ENCODE measurements at places on chromosomes 6 and 20.

DNA sequence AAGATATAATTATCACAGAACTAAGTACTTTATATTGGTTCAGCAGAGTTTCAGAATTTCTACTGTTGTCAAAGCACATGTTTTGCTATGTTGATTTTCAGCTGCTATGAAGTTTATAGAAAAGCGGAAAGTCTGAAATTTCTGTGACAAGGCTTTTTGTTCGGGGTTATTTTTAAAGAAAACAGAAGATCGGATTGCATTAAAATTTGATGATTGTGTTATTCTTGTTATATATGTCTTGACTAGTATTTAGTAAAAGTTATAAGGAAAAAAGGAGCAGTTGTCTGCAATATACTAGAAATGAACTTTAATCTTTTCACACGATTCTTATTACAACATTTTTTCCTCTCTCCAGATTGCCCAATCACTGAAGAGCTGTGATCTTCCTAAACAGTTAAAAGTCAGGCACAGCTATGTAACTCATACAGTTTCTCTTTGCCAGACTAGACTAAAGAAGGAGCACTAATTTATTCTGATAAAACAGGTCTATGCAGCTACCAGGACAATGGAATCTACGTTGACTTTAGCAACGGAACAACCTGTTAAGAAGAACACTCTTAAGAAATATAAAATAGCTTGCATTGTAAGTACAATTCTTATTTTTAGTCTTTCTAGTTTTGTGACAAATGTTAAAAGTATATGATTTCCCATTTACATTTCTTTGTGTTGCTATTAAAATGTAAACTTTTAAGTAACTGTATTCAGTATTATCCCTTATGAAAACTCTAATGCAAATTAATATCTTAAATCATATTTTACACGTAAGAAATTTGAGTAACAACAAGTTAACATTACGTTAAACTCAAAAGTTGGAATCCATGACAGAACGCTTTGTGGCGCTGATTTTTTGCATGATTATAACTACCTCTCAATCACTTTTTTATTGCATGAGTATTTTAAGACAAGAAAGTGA, at the start of gene ENPP3:
Gene ENPP3, plus strand, starts transcription at position 423 of the 913 bp plus-strand sequence. Its CDS starts 83 bp downstream, at position 506.
- no peak for DNase-seq

DNA sequence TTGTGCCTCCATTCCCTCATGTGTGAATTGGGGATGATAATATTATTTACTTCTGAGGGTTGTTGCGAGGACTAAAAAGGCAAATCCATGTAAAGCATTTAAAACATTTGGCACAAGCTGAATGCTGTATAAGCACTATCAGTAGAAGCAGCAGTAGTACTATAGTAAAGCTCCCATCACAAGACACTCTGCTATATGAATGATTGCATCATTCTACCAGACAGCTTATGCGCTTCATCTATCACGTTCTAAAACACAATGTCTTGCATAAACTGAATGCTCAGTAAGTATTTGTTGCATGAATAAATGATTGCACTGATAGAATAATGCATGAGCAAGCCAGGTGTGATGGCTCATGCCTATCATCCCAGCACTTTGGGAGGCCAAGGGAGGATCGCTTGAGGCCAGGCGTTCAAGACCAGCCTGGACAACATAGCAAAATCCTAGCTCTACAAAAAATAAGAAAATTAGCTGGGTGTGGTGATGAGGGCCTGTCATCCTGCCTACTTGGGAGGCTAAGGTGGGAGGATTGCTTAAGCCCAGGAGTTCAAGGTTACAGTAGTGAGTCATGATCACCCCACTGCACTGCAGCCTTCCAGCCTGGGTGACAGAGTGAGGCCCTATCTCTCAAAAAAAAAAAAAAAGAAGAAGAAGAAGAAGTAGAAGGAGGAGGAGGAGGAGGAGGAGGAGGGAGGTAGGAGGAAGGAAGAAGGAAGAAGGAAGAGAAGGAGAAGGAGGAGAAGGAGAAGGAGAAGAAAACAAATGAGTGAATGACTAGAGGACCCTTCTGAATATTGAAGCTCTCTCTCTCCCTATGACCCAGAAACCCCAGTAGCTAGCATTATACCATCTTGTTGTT, 50.0 kb upstream of the FOXO3 start:
- no peak for DNase-seq

DNA sequence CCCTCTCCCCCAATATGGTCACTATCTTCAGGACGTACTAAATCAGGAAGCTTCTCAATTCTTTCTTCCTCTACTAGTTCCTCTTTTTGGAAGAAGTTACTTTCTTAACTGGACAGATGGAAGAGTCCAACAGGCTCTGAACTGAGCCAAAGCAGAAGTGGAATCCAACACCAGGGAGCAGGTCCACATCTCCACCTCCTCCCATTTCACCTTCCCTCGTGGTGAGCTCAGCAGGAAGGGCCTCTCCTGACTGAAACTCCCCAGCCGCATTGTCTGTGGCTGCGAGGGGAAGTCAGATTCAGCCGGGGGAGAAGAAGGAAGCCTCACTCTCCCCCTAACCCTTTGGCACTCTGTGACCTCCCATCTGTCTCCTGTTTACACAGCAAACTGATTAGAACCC, 63.8 kb upstream of the UST start:
- no peak for DNase-seq

DNA sequence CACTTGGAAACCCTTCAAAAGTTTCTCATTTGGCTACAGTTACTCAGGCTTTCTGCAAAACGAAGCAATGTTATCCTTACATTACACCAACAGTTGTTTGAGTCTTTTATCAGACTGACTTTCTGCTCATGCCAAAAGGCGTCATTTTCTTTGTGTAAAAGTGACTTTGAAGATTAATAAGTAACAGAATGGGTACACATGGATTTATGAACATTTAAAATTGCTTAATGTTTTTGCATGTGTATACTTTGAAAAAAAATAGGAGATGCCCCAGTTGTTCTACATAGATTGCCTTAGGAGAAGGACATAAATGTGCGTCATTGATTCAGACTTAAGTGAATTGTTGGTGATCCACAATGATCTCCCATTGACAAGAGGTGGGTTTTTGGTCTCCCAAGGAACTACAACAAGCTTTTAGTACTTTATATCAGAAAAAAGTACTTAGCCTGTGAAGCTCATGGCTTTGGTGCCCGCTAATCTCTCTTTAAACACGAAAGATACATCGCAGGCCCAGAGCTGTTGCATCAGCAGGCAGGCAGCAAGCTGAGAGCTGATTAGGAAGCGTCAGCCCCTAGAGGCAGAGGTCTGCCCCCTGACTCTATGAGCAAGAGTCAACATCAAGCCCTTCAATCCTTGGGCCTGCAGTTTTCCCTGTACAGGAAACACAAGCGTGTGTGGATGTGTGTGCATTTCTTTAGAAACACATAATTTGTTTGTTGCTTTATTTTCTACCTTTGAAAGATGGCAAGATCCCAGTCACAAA, 45.9 kb downstream of the SLC22A3 start:
- no peak for DNase-seq

GRCh38 chr6:90492798-90493197, 94.1 kb downstream of the MAP3K7 start:
- no peak for DNase-seq

- DNase-seq: no peak
Measured at GRCh38 chr20:49394264-49394663, 88.2 kb downstream of the KCNB1 start.

DNA sequence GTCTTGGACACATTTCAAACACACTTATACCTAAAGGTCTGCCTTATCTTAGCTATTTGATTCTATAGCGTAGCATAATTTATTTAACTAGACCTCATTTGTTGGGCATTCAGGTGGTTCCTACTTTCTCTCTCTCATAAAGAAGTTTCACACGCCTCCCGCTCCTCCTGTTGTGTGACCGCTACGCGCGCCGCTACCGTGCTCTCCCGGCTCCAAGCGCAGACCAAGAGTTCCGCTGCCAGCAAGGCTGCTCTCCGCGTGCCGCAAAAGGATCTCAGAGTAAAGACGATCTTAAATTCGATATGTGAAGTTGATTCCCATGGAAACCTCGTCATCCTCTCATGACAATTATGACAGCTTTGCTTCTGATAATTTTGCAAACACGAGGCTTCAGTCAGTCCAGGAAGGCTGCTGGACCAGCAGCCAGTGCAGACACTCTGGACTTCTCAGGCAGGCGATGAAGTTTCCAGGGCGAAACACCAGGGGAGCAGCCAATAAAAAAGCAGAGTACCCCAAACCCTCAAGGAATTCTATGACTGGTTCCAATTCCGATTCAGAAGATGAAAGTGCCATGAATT, 20.4 kb downstream of the PRSS16 start:
- DNase-seq: no peak

DNA sequence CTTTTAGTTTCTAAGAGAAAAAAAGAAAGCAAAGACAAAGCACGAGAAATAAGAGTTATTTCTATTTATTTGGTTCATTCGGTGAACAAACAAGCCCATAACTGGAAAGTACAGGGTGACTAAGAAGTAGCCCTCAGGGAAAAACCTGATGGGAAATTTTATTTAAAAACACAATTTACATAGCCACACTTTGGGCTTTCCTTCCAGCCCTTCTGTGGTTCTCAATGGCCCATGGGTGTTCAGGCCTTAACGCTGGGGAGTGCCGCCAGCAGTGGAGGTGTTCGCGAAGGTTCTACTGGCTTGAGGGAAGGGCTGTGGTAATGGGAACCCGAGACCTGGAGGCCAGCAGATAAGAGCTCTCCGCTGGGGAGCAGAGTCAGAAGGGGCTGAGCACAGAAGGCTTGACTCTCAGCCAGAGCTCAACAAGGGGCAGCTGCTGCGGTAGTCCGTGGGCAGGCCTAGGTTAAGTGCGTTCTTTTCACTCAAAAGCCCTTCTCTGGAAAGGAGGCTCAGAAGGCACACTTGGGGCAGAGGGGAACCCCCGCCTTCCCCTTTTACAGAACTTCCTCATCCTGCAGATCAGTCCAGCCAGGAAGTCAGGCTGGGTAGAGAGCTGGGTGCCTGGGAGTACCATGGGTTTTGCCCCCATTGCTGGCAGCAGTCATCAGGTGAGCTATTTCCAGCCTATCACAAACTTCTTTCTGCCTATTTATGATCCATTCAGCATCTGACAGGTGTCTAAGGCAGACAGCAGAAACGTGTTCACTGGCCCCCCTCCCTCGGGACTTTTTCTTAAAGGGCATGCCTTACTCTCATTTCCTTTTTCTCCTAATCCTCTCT, 8.8 kb upstream of the CD83 start:
- DNase-seq: no peak

DNA sequence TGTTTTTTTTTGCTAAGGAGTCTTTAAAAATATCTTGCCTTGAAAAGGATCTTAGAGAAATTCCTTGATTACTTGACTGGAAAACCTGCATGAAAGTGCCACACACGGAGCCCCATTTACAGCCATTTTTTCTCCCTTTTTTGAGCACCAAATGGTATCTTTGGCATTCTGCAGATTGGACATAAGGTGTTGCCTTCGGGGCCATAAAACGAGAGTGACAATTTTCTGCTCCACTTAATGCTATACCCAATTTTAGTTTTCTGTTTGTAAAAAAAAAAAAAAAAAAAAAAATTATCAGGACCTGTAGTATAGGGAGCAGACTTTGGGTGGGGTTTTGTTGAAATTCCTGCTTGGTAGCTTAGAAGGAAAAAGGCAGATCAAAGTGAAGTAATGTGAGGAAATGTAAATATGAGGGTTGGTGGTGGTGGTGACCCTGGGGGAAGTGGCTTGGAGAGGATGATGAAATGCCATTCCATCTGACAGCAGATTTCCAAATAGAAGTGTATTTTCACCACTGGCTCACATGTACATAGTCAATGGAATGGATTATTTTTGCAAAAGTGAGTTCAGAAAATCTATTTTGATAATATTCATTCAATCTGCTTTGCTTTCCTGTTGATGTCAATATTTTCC, 212.1 kb upstream of the SOX4 start:
- DNase-seq: no peak

DNA sequence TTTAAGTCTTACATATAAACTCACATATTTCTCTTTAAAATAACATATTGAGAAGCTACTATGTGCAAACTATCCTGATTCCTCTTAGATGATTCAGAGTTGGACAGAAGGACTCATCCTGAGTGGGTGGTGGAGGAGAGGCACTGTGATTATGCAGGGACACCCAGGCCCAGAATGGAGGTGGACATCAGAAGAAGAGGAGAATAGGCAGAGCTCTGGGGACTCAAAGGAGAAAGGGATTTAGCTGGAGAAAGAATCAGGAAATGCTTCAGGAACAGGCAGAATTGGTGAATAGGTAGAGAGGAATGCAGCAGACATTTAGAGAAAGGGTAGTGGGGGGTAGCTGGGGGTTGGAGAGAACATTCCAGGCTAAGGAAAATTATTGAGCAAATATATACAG, 17.4 kb downstream of the RCAN2 start:
- no peak for DNase-seq

DNA sequence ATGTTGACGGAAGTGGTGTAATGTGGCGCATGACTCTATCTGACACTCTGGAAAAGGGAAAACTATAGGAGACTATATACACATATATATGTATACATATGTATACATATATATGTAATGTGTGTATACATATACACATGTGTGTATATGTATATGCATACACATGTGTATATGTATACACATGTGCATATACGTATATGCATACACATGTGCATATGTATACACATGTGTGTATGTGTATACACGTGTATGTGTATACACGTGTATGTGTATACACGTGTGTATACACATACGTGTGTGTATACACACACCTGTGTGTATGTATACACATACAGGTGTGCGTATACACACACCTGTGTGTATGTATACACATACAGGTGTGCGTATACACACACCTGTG, 683.4 kb upstream of the FLRT3 start:
- no peak for DNase-seq

DNA sequence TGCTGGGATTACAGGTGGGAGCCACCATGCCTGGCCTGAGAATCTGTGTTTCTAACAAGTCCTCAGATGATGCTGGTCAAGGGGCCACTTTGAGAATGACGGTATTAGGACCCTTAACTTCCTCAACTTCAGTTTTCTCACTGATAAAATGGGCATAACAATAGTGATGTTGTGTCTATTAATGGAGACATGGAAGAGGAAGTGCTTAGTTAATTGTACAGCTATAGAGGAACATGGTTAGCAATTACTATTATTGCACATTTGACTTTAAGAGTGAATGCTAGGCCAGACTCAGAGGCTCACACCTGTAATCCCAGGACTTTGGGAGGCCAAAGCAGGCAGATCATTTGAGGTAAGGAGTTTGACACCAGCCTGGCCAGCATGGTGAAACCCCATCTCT, 12.7 kb downstream of the DPPA5 start:
- DNase-seq: no peak

DNA sequence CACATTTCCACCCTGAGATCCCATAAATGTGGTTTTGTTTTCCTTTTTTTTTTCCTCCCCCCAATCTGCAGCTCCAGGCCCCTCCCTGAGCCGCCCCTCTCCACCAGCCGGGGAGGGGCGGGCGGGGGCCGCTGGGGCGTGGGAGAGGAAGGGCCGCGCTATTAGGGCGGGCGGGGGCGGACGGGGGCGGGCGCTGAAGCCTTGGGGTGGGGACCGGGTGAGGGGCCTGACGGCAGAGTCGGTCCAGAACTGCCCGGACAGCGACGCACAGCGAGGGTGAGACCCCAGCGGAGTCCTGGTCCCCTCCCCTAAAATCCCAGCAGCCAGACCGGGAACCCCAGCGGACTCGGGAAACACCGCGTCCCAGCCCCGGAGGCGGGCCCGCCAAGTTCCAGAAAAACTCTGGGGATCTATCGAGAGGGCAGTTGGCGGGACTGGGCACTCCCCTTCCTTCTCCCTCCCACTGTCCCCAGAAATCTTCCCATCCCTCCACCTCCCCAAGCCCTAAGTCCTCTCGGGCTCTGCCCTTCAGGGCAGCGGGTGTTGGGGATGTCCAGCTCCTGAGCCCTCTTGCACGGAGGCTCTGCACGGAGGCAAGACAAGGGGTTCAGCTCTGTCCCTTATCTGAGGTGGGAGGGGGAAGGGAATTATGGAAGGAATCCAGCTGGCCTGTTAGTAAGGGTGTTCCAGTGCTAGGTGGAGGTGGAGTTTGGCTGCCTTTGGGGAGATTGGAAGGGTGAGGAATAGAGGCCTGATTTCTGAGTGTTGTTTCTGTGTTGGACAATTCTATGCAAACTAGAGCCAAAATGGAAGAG, at the start of gene PRICKLE4:
Gene PRICKLE4, plus strand, starts transcription at position 232 of the 815 bp plus-strand sequence. CDS start 2,692 bp downstream, outside the sequence.
- no peak for DNase-seq
